Right renal cortex interstitium (tissue), 3 donors: ENCODE measurements at places on chromosomes 2 and 18.

DNA sequence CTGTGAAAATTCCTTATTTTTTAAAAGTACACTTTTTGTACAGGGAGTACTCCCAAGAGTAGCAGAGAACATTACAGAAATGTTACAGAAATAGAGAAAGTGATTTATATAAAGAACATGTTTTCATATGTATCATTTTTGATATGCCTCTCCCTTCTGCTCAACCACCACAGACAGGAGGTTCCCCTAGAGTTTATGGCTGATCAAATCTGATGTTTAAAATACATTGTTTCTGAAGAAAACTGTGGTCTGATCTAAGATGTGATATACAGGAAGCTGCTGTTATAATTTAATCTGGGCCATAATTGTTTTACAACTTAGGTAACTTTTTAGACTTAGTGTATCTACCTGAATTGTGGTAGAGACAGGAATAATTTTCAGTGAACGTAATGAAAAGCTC lies 37.0 kb downstream of the STAT4 start:
- no peak for DNase-seq

- no peak for DNase-seq
Measured at GRCh38 chr18:58431215-58431614, 197.7 kb downstream of the ALPK2 start.

DNA sequence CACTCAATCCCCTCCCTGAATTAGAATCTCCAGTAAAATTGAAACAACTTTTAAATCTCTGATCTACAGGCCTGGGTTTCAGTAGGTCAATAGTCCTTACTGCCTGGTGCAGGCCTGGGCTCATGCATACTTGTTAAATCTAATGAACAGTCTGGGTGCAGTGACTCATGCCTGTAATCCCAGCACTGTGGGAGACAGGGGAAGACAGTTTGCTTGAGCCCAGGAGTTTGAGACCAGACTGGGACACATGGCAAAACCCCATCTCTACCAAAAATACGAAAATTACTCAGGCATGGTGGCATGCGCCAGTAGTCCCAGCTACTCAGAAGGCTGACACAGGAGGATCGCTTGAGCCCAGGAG lies 94.7 kb upstream of the SP3 start:
- DNase-seq: no peak

DNA sequence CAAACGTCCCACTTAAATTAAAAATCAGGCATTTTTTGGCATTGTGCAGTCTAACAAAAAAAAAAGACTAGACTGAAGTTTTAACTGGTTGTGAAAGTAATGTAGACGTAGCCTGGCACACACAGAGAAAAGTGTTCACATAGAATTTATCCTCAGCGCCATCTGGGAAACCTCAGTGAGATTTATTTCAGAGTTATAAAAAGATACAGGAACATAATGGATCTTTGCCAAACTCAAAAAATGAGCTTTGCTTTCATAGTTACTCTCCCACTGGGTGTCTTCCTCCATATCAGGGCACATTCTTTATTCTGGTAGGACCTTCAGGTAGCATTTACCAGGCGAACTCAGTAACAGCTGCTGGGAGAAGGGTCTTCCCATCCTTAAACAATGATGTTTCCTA lies 532.4 kb upstream of the SALL3 start:
- DNase-seq: no peak

DNA sequence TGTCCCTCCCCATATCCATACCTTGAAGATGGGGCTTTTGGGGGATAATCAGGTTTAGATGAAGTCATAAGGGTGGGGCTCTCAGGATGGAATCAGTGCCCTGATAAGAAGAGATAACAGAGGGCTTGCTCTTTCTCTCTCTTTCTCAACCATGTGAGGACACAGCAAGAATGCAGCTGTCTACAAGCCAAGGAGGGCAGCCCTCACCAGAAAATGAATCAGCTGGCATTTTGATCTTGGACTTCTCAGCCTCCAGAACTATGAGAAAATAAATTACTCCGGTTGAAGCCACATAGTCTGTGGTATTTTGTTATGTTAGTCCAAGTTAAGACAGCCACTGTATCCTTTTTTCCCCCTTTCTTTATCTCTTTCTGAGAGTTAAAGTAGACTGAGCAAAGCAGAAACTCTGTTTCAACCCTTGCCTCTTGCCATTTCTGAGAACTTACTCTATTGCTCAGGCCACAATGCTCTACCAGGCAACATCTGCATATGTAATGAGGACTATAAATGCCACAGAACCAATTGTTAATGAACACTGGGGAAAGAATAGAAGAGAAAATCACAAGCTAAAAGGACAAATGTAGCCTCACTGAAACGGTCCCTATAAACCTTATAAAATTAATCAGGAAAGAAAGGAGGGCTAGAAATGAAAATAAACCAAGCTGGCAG lies 56.9 kb downstream of the SRBD1 start:
- DNase-seq: no peak

- DNase-seq: no peak
Measured at GRCh38 chr2:189000221-189000620, 26.0 kb downstream of the COL3A1 start.

- no peak for DNase-seq
Measured at GRCh38 chr2:100317634-100318033, 4.7 kb downstream of the LONRF2 start.
